AG09309 (cell line): ENCODE measurements at places on chromosomes 1 and 21.

GRCh38 chr1:96978444-96978843, 256.9 kb downstream of the PTBP2 start:
- DNase-seq = no peak

DNA sequence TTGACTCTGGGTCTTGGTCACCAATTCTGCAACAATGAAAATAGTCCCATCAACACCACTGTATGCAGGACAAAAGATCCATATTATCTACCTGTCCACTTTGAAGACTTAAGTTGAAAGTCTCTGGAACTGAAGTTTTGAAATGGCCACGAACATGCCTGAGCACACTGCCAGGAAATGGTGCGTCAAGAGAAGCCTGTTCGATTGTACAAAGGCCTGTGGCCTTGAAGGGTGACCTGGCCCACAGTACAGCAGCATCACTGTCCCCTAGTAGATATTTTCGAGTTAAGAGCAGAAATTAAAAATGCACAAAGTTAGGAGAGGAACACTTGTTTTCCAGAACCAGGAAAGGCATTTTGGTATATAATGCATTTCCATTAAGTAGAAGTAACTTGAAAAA, 78.5 kb downstream of the BACH1 start:
- DNase-seq = no peak

GRCh38 chr1:205449254-205449749, 6.5 kb downstream of the BLACAT1 start:
- no peak for DNase-seq

GRCh38 chr1:104868794-104869193, 1119.1 kb downstream of the AMY1C start:
- no peak for DNase-seq

DNA sequence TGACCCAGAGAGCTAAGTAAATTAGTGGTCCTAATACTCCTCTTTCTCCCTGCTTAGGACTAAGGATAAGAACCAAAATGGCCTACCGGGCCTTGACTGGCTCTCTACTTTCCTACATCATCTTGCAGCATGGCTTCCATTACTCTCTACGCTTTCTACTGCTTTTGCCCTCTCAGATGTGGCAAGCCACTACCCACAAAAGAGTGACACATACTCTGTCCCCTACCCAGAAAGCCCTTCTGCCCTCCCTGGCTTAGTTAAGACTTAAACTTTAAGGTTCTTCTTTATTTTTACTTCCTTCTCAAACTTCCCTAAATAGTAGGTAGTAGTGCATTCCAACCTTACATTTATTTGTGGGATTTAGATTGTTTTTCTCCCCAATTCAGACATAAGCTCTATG, 228.1 kb downstream of the TPR start:
- DNase-seq = no peak

DNA sequence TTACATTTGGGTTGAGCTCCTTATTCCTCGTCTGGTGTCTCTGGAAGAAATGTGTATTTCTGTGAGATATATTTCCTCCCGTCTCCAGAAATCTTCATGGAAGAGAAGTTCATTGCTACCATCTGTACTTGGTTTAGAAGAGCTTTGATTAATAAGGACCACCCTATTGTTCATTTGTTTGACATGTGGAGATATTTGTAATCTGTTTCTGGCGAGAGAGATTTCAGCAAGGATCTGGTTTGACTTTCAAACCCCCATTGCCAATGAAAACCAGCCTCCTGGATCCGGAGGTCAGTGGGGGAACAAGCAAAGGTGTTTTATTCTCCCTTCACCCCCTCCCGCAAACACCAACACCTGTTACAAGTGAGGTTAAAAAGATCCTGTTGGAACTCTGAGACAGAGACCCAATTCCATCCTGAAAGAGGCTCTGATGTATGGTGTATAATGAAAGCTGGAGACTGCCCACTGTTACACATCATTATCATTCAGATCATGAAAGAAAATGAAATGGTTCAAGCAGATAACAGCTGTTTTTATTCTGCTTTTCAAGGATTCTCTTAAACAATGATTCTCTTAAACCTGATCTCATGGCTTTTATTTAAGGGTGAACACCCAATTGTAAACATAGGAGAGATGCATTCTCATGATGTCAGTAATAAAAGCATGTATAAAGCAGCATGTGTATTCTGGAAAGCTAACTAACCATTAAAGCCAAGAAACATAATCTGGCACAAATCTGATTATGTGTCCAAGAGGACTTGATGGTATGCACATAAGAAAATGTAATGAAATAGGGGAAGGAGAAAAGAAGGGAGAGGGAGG, 393.5 kb upstream of the ADGRL2 start:
- no peak for DNase-seq
